ENCODE measurements at places on chromosomes 1 and 21.

- peak; percentile 89 for DNase-seq
- H3K27ac ChIP-seq = no peak overlapping the region
- peak overlapping the region; percentile 25 for H3K4me3 ChIP-seq
- no peaks in the 10 kb centered on the region for H3K27me3 ChIP-seq
- H3K36me3 ChIP-seq = no peaks in the 10 kb centered on the region
Measured at GRCh38 chr1:227429447-227430359, 111.4 kb upstream of the CDC42BPA start.

- H3K36me3 ChIP-seq = peaks cover 11% of the 10 kb centered on the region
- H3K4me1 ChIP-seq = peaks cover 19% of the 10 kb centered on the region
- no peak within 1 kb of the TSS for H3K27ac ChIP-seq
Measured at GRCh38 chr1:16921391-16922185, at the start of gene CROCC. Gene CROCC, plus strand, starts transcription at chr1:16921931. Its CDS starts 88 bp downstream, at chr1:16922019.

GRCh38 chr1:64956733-64957441 lies 9.5 kb downstream of the JAK1 start:
- DNase-seq = no peak
- H3K4me1 ChIP-seq = peaks cover 11% of the 10 kb centered on the region
- H3K27me3 ChIP-seq = no peaks in the 10 kb centered on the region
- no peaks in the 10 kb centered on the region for H3K36me3 ChIP-seq
- H3K4me3 ChIP-seq = no peak overlapping the region

DNA sequence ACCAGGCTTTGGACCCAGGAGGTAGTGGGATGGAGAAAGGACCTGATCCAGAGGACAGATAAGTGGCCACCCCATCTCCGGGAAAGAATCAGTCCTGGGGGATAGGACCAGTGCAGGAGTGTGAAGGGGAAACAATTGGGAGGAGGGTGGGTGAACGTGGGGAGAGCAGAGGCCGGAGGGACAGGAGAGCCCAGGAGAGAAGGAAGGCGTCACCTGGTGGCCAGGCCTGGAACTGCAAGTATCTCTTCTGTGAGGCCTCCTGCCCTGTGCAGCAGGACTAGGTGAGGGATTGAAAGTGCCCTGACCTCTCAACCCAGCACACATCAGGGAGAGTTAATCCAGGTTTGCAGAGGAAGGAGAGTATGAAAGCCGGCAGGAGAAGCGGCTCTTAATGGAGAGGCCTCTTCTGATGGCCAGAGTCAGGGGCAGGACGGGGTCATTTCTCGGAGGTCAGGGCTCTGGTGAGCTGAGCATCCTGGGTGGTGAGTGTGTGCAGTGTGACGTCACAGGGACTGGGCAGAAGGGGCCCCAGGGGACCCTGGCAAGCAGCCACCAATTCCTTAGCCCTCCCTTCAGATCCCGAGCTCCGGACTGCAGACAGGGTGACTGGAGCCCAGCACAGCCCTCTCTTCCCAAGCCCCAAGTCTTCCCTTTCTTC lies 9.2 kb upstream of the LAD1 start:
- peak; percentile 74 for DNase-seq
- no peak overlapping the region for H3K27ac ChIP-seq
- H3K36me3 ChIP-seq = no peaks in the 10 kb centered on the region
- no peak overlapping the region for H3K4me3 ChIP-seq
- H3K27me3 ChIP-seq = peaks cover 86% of the 10 kb centered on the region
- peaks cover 45% of the 10 kb centered on the region for H3K4me1 ChIP-seq

DNA sequence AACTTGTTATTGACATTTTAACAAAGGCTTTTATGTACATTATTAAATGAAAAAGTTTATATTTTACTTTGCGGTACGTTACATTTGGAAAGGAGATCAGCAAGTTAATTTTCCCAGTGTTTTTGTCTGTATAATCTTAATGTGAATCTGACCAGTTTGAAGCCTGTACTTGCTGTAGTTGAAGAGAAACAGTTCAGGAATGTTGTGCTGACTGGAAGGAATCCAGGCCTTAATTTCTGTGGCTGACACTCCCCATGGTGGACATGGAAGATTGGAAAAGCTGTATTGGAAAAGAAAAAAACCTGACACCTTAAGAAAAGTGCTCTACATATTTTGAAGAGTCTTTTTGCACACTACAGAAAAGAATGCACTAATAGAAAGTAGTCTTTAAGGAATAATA lies 15.5 kb downstream of the LEPR start:
- H3K36me3 ChIP-seq = peaks cover 48% of the 10 kb centered on the region
- H3K27me3 ChIP-seq = no peaks in the 10 kb centered on the region
- H3K27ac ChIP-seq = peak overlapping the region; percentile 68
- peaks cover 2% of the 10 kb centered on the region for H3K4me1 ChIP-seq
- H3K4me3 ChIP-seq = no peak overlapping the region

GRCh38 chr1:183673605-183674323 lies 20.6 kb upstream of the APOBEC4 start:
- H3K4me1 ChIP-seq = no peaks in the 10 kb centered on the region
- H3K36me3 ChIP-seq = no peaks in the 10 kb centered on the region
- H3K4me3 ChIP-seq = peak overlapping the region; percentile 36
- no peaks in the 10 kb centered on the region for H3K27me3 ChIP-seq
- no peak overlapping the region for H3K27ac ChIP-seq

DNA sequence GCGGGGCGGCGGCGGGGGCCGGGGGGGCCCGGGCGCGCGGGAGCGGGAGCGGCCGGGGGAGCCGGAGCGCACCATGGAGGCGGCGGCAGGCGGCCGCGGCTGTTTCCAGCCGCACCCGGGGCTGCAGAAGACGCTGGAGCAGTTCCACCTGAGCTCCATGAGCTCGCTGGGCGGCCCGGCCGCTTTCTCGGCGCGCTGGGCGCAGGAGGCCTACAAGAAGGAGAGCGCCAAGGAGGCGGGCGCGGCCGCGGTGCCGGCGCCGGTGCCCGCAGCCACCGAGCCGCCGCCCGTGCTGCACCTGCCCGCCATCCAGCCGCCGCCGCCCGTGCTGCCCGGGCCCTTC lies 546 bp downstream of the SKI start:
- no peaks in the 10 kb centered on the region for H3K36me3 ChIP-seq
- no peaks in the 10 kb centered on the region for H3K27me3 ChIP-seq
- no peak overlapping the region for H3K27ac ChIP-seq
- H3K4me3 ChIP-seq = peak overlapping the region; percentile 92

GRCh38 chr1:3012456-3013291 lies 8.6 kb upstream of the ACTRT2 start:
- peak overlapping the region; percentile 53 for H3K4me3 ChIP-seq
- DNase-seq = no peak
- no peaks in the 10 kb centered on the region for H3K4me1 ChIP-seq
- no peaks in the 10 kb centered on the region for H3K36me3 ChIP-seq
- peaks cover 59% of the 10 kb centered on the region for H3K27me3 ChIP-seq

DNA sequence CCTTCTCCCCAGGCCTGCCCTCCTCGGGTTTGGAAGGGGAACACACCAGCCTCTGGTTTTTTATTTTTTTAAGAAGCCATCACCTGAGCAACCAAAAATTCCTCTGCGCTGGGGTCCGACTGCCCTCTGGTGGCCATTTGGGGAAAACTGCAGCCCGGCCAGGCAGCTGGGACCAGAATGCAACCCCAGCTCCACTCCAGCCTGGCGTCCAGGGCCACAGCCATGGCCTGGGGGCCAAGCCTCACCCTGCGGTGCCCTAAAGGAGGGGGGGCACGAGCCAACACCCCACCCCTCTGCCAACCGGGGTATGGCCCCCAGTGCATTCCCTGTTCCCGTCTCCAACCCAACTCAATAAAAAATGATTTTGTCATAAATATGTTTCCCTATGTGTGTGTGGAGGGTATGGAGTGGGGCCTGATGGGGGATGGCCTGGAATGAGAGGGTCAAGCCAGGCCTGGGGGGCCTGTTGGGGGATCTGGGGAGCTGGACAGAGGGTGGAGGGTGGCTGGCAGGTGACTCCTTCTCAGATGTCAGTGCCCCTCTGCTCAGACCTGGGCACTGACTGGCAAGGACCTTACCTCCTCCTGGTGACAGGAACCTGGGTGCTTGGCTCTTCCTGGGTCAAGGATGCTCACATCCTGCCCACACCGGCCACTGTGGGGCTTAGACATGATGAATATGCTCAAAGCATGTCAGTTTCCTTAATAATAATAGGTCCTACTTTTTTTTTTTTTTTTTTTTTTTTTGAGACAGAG lies 3.2 kb downstream of the GPR3 start:
- H3K27ac ChIP-seq = no peak overlapping the region
- H3K4me1 ChIP-seq = peaks cover 33% of the 10 kb centered on the region
- peak; percentile 59 for DNase-seq
- H3K27me3 ChIP-seq = no peaks in the 10 kb centered on the region
- no peak overlapping the region for H3K4me3 ChIP-seq

DNA sequence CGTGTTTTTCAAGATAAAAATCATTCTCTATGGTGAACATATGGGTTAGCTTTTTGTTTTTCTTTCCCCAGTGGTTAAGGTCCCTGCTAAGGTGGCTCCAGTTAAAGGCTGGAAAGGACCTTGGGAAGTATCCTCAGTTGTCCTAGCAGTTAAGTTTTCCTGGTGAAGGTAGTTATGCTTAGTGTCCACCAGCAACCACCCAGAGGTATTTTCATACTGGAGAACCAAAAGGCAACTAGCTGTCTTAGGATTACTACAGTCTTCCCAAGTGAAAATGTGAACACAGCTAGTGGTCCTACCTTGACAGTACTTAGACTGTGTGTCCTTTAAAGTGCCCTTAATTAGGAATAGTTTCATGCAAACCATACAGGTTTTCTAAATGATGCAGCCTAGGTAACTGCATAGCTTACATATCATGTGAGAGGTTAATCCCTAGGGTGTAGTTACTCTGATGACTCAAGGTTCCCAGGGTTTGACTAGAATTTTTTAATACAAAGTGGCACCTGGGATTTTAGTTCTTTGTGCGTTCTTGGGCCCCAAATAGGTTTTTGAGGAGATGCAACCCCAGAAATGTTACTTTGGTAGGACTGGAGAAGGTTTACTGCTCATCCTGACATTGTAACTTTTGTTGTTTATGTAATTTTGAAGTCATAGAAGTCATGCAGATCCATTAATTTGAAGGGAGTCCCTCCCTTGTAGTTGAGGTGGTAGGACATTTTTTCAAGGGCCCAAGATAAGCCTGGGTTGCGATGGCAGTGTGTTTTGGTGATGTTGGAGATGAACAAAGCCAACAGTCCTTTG lies 36.5 kb downstream of the YY1AP1 start:
- DNase-seq = no peak
- no peaks in the 10 kb centered on the region for H3K4me1 ChIP-seq
- H3K27me3 ChIP-seq = no peaks in the 10 kb centered on the region
- H3K27ac ChIP-seq = no peak overlapping the region
- H3K4me3 ChIP-seq = peak overlapping the region; percentile 57
- no peaks in the 10 kb centered on the region for H3K36me3 ChIP-seq

GRCh38 chr1:245500546-245500945 lies 345.8 kb downstream of the KIF26B start:
- H3K4me3 ChIP-seq = no peak overlapping the region
- no peaks in the 10 kb centered on the region for H3K27me3 ChIP-seq
- no peak overlapping the region for H3K27ac ChIP-seq
- no peaks in the 10 kb centered on the region for H3K36me3 ChIP-seq
- DNase-seq = peak; percentile 66

DNA sequence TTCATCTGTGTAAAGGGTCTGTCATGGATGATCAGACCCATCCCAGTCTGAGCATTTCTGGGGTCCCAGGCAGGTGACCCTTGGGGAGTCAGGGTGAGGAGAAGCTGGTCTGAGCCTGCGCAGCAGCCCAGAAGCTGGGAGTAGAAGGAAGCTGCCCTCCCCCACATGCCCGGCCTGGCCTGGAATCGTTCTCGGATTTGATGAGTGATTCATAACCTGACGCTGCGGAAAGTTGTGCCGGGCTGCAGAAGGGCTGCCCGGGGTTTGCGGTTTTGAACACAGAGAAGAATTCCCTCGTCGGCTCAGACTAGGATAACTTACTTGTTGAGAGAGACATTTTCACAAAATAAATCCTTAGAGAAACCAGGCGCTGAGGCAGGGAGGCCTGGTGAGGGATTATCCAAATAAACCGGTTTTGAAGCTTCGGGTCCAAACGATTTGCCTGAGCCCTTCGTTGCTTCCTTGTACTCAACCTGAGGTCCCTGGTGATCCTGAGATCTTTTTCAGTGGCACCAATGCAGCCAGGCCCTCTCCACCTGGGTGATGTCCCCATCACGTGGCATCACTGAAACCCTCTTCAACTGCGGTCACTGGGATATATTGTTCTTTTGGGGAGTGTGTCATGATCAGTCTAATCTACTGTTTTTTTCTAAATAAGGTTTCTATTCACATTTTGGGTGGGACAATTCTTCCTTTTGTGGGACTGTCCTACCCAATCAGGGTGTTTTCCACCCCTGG lies 29.2 kb downstream of the EPHB2 start:
- H3K27ac ChIP-seq = peak overlapping the region; percentile 98
- peak overlapping the region; percentile 29 for H3K4me3 ChIP-seq
- peak; percentile 92 for DNase-seq
- H3K27me3 ChIP-seq = no peaks in the 10 kb centered on the region

DNA sequence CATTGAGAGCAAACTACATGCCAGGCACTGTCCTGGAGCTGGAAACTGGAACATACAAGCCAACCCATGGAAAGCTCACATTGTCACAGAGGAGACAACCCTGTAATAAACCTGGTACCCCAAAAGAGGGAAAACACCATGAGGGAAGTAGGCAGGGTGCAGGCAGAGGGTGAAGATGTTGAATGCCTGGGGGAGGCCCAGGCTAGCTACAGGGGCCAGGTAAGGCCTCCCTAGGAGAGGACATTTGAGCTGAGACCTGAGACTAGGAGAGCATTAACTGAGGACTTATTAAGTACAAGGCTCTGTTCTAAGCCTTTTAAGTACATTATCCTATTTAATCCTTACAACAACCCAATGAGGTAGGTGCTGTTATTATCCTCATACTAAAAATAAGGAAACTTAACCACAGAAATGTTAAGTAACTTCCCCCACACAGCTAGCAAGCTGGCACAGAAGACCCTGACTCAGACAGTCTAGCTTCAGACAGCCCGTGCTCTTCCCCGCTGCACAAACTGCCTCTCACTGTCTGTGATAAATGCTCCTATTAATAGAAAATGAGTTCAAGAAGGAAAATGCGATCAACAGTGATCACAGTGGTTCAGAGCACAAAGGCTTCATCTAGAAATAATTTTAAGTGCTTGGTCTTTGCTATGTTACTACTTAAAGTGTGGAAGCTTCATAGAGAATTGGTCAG lies 41.8 kb downstream of the ZNF281 start:
- peak; percentile 90 for DNase-seq
- H3K4me1 ChIP-seq = peaks cover 13% of the 10 kb centered on the region
- H3K27ac ChIP-seq = peak overlapping the region; percentile 36

DNA sequence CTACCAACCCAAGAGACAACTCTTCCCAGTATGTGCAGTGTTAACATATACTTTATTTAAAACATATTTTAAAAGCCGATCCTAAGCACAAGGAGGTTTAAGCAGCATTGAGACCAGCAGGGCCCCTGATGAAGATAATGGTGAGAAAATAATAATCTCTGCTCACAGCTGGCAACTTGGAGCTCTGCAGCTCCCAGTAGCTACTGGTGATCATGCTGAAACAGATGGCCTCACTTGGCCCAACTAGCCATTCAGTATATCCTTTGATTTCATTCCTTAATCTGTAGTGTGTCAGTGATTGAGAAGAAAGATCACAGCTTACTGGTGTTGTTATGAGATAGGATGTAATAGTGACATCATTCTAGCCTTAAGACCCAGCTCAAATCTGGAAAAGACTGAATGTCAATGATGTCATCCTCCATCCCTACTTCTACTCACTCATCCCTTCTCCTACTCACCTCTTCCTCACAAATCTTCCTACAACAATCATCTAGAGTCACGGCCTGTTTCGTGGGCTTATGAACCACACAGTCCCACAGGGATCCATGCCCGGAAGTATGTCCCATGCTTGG lies 817.9 kb downstream of the PLA2G4A start:
- DNase-seq = no peak
- no peak overlapping the region for H3K4me3 ChIP-seq
- H3K4me1 ChIP-seq = no peaks in the 10 kb centered on the region
- H3K36me3 ChIP-seq = no peaks in the 10 kb centered on the region
- no peak overlapping the region for H3K27ac ChIP-seq

GRCh38 chr1:61271412-61271789 lies 189.0 kb downstream of the NFIA start:
- H3K4me1 ChIP-seq = no peaks in the 10 kb centered on the region
- H3K4me3 ChIP-seq = no peak overlapping the region
- peak; percentile 11 for DNase-seq
- H3K27ac ChIP-seq = no peak overlapping the region
- no peaks in the 10 kb centered on the region for H3K27me3 ChIP-seq

All from mesenchymal stem cell (in vitro differentiated cells and primary cell).